ENCODE measurements at places on chromosomes 16 and 17. TPM values are rescaled to one million over a fixed set of nuclear protein-coding genes. Genes with fewer than 3 reads are reported as not detected.

Gene HCRT
- total RNA-seq = not detected

Gene RAPGEFL1
- 0.99 TPM for total RNA-seq

- no peak for DNase-seq
Measured at GRCh38 chr16:81601008-81601428, 156.4 kb downstream of the CMIP start.

GRCh38 chr16:72066747-72067146 is 3.7 kb downstream of the HPR start:
- no peak for DNase-seq

GRCh38 chr17:416293-417206 is 63.9 kb upstream of the RPH3AL start:
- DNase-seq = no peak

DNA sequence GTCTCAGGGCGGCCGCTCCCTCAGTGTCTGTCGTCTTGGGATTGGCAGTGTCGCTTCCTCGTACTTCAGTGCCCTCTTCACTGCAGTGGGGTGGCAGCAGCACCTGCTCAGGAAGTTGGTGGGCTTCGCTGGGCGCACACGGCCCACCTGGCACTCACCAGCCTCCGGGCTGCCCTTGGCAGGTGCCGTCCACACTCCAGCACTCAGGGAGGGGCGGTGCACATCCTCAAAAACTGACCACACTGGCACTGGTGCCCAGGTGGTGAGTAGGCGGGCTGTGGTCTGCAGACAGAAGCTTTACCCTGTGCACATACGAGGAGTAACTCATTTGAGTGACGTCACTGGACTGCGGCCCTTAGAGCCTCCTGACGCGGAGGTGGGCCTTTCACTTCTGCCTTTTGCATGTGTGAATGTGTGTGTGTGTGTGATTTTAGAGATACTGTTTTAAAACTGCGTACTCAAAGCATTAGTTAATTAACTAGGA is 94.6 kb downstream of the BANP start:
- no peak for DNase-seq

- DNase-seq = no peak
Measured at GRCh38 chr16:81454044-81454443, 9.4 kb downstream of the CMIP start.

- DNase-seq = no peak
Measured at GRCh38 chr16:5056352-5056751, 9.4 kb downstream of the C16orf89 start.

GRCh38 chr16:52293204-52293603 is 253.7 kb downstream of the TOX3 start:
- DNase-seq = no peak

- no peak for DNase-seq
Measured at GRCh38 chr17:72474719-72475477, 354.1 kb downstream of the SOX9 start.

GRCh38 chr16:31050280-31051030 is 17.1 kb downstream of the STX4 start:
- DNase-seq = no peak

GRCh38 chr17:81060416-81060815 is 25.5 kb downstream of the BAIAP2 start:
- no peak for DNase-seq
